ENCODE measurements at places on chromosomes 6 and 20.

DNA sequence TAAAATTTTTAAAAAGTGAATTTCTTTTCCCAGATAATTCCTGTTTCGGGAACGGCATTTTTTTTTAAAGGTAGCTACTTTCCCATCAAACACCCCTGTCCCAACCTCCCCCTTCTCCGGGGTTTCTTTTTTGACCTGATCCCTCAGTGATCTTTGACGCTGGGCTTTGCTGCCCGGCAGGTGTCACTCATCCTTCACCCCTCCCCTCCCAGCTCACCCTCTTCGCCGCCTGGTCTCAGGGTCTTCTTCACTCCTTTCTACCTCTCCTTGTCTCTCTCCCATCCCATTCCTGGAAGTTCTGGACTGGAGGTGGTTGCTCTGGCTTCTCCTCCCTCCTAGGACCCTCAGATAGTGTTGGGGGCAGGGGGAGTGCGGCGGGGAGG is 329 bp upstream of the GPR6 start:
- DNase-seq: no peak

- DNase-seq: no peak
Measured at GRCh38 chr20:11652128-11652527, 265.6 kb upstream of the BTBD3 start.

DNA sequence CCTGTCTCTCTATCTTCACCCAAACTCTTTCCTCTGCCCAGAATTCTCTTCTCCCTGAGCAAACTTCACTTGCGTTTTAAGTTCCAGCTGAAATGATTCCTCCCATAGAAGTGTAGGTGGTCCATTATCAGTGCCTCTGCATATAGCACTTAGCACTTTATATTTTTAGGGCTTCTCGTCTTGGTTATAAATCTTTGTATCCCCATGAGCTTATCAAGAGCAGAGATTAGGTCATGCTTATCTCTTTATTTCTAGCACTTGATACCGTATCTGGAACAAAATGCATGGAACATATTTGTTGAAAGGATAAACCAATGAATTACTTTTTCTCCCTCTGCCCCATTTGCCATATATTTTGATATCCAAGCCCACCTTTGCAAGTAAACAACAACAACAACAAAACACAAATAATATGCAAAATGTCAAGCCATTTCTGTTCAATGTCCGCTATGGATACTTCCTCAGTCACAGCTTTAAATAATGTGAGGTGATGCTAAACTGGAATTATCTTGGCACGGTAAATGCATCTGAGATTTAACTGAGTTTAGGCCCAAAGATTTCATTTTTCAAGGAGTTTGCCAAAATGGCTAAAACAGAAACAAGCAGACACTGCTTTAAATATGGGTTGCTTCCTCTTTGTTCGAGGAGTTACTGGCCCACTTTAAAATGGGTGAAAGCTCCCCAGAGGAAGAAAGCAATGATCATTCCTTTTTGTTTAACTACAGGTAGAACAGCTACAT is 106.2 kb upstream of the STMND1 start:
- DNase-seq: no peak

- no peak for DNase-seq
Measured at GRCh38 chr20:50995506-50995905, 27.4 kb downstream of the KCNG1 start.

- DNase-seq: no peak
Measured at GRCh38 chr6:122484760-122485159, 13.2 kb upstream of the SERINC1 start.

GRCh38 chr6:15370733-15371671 is 125.1 kb downstream of the JARID2 start:
- DNase-seq: no peak

GRCh38 chr6:42099340-42100028 is 42.9 kb downstream of the C6orf132 start:
- no peak for DNase-seq
